Stimulated activated CD4-positive, alpha-beta T cell treated with anti-CD3 and anti-CD28 coated beads, Interleukin-1b, Interleukin-23, amount 100 ng/mL, for 1 hour (primary cell): ENCODE measurements at places on chromosomes 2 and 18.

- DNase-seq, result no peak
Measured at GRCh38 chr2:70831861-70832260, 3.8 kb downstream of the CD207 start.

GRCh38 chr18:63346480-63347183 lies 20.4 kb downstream of the KDSR start:
- no peak for DNase-seq

- DNase-seq, result no peak
Measured at GRCh38 chr2:51027968-51028367, 4.0 kb downstream of the NRXN1 start.

DNA sequence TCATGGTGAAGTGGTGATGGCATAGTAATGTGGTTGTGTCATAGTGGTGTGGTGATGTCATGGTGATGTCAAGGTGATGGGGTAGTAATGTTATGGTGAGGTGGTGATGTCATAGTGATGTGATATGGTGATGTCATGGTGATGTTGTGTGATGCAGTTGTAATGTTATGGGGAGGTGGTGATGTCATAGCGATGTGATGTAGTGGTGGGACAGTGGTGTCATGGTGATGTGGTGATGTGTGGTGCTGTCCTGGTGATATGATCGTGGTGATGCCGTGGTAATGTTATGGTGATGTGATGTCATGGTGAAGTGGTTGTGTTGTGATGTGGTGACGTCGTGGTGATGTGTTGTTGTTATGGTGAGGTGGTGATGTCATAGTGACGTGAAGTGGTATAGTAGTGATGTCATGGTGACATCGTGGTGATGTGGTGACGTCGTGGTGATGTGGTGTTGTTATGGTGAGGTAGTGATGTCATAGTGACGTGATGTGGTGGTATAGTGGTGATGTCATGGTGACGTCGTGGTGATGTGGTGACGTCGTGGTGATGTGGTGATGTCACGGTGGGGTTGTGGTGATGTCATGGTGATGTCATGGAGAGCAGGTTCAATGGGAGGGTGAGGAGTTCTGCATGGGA lies 242.7 kb upstream of the MYT1L start:
- no peak for DNase-seq

GRCh38 chr2:202034249-202035088 lies 814 bp downstream of the FZD7 start:
- no peak for DNase-seq

DNA sequence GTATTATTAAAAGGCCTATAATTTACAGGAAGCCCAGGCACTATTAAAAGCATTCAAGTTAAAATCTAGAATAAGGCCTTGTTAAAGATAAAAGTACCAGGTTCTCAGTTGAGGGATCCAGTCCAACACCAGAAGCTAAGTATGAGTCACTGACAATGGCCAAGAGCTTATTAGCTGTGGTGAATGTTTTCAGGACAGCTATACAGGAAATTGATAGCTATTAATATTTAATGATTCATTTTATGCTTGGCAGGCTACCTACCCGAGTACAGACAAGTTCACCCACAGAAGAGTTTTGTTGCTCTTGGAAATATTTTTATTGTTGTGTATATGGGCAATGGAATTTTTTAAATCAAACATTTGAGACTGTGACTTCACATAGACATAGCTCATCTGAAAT lies 729.6 kb upstream of the ZNF804A start:
- no peak for DNase-seq

- no peak for DNase-seq
Measured at GRCh38 chr2:209905691-209906090, 96.7 kb upstream of the RPE start.

- no peak for DNase-seq
Measured at GRCh38 chr2:26068602-26069298, 34.9 kb downstream of the RAB10 start.

DNA sequence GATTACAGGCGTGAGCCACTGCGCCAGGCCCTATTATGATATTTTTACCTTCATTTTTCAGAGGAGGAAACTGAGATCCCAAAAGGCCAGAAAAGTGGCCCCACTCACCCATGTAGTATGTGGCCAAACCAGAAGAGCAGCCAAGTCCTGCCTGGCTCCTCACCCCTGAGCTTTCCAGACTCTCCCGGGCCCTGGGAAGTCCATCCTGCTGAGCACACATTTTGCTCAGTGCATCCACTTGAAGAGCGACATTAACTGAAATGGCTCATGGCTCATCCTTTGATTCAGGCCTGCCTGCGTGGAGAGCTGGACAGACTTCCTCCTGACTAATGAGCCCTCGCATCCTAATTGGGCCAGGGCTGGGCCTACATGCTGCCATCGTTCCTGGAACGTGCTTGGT lies 9.5 kb upstream of the NGEF start:
- DNase-seq, result no peak

- DNase-seq, result no peak
Measured at GRCh38 chr2:158546412-158547144, 89.8 kb downstream of the PKP4 start.

DNA sequence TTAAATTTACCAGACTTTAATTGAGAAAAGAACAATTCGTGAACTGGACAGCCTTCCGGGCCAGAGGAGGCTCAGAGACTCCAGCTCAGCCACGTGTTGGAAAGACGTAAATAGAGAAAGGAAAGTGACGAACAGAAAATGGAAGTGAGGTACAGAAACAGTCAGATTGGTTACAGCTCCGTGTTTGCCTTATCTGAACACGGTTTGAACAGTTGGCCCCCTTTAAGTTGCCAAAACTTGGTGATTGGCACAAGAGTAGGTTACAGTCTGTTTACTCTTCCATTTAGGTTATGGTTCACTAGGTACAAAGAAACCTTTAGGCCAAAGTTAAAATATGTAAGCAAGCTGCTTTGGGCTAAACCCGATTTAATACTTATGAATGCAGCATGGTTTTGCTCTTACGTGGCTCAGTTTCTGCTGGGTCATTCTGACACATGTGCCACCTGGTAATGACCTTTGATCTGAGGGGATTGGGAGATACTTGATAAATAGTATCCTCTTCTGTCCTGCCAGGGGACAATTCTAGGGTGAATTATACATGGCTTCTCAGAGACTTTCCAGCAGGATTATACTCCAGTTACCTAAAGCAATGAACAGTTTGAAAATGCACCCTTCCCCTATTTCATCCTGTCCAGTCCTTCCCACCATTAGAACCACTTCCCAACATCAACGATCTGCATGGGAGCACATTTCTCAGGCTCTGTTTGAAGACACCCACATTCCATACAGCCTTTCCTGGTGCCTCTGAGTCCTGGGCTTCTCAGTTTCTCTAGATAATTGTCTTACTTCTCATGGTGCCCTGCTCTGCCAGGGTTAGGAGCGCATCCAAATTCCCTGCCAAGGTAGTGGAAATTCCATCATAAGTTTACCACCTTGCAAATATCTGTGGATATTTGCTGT lies 65.1 kb upstream of the TGIF1 start:
- DNase-seq, result no peak

DNA sequence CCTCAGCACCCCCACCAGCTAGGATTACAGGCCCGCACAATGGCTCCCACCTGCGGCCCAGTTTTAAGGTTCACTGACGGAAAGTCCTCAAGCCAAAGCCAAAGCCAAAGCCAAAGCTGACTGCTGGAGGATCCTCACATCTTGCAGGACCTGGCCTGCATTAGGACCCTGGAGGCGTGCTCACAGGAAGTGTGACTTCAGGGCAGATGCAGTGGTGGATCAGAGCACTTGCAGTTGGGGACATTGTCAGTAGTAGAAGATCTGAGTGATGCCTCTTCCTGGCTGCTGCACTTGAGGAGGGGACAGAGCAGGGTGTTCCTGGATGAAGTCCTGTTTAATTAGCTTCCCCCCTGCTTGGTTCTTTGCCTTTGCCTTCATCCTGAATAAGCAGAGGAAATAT lies 69.0 kb upstream of the ALPP start:
- no peak for DNase-seq

DNA sequence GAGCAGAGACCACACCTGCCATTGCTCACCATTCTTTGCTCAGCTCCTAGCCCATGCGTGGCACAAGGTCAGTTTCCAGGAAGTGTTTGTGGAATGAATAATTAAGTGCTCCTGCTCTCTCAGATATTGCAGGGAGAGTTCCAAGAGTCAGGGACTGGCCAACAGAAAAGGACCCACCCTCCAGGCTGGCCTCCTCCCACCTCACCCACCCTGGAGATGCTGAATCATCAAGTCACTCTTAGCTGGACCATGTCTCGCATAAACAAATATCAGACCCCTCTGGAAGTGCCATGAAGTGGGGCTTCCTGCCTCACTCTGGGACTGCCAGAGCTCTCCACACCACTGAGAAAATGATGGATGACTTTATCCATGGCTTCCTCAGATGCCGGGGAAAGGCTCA lies 256.0 kb downstream of the TNS1 start:
- no peak for DNase-seq

DNA sequence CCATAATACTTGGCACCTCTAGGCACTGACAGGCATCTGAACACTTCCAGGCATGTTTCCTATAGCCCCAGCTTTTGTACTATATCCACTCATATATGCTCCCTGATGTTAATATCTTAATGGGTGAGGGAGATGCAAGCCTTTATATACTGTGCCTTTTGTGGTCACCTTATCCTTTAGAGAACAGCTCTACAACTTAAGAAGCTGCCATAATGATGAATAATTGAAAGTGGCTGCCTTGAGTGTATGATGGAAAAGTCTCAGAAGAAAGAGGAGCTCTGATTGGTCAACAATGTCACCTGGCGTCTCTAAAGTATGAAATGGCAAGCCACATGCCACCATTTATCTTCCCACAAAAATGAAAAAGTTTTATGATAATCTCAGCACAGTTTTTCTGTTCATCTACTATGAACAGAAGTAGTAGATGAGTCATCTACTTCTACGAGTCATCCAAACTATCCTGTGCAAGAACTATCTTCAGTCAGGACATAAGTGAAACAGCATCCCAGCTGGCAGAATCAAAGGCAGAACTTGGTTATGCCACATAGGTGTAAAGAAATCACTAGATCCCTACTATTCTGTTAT lies 997.9 kb upstream of the CELF4 start:
- no peak for DNase-seq

DNA sequence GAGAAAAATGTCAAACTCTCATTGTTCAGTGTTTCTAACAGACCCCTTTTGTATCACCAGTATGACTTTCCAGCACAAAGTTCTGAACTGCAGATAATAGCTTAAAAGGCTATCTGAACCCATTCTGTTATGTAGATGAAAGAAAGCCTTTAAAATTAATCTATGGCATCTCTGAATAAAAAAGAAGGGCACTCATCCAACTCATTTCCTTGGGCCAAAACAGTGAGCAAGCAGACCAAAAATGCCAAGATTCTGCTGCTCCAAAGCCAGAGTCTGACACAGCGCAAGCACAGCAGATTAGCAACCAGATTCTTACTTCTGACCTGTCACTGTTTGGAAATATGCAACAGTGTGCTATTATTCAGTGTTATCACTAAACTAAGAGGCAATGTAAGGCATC lies 22.6 kb upstream of the ITGA6 start:
- no peak for DNase-seq

DNA sequence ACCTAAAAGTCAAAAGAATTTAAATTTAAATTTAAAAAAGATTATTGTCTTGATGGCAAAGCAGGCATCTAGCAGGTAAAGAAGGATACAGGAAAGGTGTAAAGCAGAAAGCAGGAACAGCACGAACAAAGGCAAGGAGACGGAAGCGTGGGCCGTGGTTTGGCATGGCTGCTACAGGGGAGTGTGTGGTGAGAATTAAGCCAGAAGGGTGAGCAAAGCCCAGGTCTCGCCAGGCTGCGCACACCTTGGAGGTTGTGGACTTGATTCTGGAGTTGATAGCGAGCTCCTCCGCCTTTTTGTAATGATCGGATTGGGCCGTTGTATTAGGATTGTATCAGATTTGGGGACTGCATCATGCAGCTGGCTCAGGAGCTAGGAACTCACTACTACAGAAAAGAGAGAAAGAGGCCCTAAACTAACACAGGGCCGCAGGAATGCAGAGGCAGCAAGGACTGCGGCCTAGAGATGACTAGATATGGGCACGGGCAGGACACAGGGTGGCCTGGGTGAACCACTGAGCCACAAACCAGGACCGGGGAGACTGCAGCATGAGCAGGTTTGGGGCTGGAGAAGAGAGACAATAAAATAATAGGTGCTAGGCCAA lies 71.4 kb upstream of the TMEM247 start:
- DNase-seq, result no peak

DNA sequence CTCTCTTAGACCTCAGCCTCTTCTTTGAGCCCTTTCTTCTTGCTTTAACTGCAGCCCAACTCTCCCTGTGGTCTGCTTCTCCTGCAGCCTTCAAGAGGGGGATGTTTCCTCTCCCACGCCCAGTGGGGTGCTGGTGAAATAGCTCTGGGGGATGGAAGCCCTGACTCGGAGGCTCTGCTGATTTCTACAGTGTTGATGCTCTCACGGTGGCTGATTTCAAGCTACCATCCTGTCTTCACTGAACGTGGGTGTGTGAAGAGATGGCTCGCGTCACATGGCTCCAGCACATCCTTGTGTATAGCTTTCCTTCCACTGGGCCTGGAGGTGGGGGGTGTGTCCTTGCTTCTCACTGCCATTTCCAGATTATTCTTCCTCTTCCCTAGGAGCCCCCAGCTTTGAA lies 20.0 kb downstream of the MPP4 start:
- DNase-seq, result no peak

DNA sequence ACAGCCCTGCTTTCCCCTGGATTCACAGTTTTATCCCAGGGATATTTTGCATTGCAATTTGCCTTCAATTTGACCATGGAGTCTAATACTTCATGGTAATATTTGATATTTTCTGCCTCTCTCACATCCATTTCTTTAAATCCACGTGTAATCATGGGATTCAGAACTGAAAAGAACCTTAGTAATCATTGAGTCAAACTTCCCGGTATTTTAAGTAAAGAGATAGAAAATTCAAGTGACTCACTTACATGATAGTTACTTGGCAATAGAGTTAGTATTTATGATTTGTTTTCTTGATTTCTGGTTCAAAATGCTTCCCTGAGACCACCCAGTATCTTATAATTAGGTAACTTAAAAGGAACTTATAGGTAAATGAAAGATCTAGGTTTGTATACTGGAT lies 33.7 kb upstream of the CDC42EP3 start:
- DNase-seq, result no peak

DNA sequence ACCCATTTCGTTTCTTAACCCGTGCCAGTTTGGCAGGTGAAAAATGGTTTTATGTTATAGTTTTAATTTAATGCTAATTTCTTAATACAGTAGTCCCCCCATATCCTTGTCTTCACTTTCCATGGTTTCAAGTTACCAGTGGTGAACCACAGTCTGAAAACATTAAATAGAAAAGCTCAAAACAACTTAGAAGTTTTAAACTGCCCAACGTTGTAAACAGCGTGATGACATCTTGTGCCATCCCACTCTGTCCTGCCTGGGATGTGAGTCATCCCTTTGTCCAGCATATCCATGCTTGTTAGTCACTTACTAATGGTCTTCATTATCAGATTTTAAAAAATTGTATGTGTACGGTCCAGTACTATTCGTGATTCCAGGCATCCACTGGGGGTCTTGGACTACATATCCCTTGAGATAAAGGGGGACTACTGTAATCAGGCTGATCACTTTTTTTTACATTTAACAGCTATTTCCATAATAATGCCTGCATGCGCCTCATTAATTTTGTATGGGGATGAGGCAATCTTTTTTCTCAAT lies 31.9 kb downstream of the SLC66A3 start:
- no peak for DNase-seq
